ENCODE measurements at places on chromosomes 5 and 9.

GRCh38 chr9:136484153-136485048 lies 1.6 kb upstream of the SEC16A start:
- no peak for DNase-seq

DNA sequence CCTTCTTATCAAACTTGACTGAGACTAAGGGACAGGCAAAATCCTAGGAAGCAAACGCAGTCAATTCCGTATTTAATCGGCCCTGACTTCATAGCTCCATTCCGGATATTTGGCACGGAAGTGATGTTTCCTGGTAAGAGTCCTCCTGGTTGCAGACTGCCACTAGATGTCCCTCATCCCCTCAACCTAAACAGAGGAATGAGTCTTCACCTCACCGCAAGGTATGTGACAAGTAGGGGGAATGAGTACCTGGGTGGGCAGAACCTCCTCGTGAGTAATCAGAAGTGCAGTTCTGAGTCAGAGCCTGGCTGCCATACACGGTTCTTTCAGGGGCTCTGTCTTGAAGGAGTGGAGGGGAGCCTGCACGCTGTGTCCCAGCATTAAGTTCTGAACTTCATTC lies 173.6 kb downstream of the MUSK start:
- DNase-seq: no peak

DNA sequence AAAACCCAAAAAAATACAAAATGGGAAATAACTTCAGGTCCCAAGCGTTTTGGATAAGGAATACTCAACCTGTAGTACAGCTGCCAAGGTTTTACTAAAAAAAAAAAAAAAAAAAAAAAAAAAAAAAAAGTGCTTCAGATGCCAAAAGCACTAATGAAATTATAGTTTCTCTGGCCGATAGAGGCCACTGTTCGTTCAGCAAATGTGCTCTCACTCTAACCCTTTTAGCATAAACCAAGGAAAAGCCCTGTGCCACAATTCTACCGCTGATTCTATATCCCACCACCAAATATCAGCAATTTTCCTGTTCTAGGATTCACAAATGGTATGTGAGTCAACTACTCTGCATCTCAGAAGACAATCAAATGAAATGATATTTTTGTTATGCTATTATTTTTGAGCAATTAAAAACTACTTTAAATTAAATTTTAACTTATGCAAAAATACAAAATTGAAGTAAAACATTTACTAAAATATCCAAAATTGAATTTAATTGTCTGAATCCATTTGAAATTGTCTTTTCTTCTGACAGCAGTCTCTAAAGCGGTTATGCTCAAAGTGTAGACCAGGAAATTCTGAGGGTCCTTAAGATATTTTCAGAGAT lies 79.8 kb downstream of the RICTOR start:
- DNase-seq: peak; percentile 16

DNA sequence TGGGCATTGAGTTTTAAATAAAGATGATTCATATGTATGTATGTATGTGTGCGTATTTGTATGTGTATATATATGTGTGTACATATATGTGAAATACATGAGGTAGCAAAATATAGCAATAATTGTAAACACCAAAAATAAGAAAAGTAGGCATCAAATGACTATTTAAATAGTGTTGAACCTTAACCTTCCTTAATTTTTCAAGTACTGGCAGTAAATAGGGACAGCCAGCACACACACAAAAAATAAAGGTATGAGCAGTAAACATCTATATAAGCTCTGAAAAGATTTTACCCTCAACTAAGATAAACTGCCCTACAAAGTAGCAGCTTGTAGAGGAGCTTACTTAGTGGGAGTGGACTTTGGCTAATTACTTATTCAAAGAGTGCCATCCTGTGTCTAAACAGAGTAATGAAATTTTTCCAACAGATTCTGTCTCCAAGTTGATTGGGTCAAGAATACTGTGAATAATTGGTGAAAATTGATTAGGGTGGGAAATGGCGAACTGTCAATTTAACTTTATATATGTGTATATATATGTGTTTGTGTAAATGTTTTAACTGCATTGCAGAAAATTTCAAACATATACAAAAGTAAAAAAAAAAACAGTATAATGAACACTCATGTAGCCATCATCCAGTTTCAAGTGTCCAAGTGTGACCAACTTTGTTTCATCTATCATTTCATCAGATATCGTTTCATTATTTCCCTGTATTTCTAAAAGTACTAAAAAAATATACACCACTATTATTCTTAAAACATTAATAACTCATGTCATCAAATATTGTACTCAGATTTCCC lies 2.0 kb upstream of the ADAMTS6 start:
- peak; percentile 38 for DNase-seq

DNA sequence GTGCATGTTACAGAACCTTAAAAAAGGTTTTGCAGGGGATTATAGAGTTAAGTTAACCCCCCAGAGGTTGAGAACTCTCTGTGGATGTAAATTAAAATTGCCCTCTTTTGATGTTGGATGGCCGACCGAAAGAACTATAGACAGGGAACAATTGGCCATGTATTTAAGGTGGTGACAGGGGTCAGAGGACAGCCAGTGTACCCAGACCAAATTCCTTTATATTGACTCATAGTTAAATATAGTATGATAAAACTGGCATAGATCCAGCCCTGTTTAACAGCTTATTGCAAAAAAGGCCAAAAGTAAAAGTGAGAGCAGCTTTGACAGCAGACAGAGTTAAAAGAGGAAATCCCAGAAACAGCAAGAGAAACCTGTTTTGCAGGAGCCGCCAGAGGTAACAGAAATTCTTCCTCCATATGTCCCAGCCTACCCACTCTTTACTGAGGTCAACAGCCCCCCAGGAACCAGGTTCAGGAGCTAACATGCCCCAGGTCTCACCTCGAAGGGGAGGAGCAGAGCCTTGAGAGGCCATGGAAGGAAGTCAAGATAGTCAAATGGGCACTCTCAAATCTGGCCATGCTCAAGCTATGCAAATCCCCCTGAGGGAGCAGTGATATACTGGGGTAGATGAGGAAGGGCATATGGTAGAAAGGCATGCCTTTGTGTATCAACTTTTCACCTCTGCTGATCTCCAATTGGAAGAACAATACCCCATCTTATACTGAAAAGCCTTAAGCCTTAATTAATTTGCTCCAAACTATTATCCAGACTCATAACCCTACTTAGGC lies 156.4 kb upstream of the COX7C start:
- DNase-seq: no peak

- DNase-seq: no peak
These were observed 109.6 kb upstream of the KCNN2 start for GRCh38 chr5:114252226-114252625.

DNA sequence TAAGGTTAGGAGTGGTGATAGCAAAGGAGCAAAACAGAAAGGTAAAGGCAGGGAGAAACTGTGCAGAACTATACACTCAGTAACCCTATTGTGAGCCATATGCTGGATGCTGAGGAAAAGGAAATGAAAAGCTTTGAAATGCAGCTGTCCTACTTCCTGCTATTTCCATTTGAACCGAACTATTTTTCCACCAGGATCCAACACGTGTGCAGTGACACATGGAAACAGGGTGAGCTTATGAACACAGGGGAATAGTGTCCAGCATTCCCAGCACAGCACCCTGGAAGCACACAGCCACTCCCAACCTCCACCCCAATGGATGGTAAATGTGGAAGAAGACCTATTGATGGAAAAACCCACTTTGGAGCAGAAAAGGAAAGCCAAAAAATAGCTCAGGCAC lies 69.0 kb upstream of the SLC12A2 start:
- DNase-seq: no peak

GRCh38 chr5:146076455-146076854 lies 28.9 kb downstream of the PLAC8L1 start:
- DNase-seq: no peak

- DNase-seq: peak; percentile 13
These were observed 24.0 kb downstream of the LIX1 start for GRCh38 chr5:97118261-97119006.

DNA sequence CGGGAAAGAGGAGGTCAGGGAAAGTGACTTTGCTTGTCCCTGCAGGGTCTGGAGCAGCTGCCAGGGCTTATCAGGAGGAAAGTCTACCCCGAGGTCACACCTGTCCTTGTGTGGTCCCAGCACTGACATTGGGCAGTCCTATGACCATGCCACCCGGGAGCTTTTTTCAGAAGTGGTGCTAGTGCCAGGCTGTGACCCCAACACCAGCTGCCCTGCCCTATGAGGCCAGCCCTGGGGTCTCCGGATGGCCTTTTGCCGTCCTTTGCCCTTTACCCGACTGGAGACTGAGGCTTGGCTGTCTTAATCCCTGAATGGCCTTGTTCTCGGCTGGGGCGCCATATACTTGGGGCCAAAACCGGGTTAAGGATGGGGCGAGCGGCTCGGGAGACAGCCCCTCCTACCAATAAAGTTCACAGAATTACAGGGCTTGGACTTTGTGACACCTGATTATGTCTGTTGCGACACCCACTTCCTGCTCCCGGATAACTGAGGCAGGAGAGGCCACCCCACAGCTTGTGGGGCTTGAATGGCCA lies 22.2 kb upstream of the SLC9A3 start:
- no peak for DNase-seq

- no peak for DNase-seq
These were observed 2.5 kb downstream of the RAPGEF1 start for GRCh38 chr9:131737426-131737825.

GRCh38 chr5:58143181-58143580 lies 316.7 kb downstream of the PLK2 start:
- DNase-seq: no peak

DNA sequence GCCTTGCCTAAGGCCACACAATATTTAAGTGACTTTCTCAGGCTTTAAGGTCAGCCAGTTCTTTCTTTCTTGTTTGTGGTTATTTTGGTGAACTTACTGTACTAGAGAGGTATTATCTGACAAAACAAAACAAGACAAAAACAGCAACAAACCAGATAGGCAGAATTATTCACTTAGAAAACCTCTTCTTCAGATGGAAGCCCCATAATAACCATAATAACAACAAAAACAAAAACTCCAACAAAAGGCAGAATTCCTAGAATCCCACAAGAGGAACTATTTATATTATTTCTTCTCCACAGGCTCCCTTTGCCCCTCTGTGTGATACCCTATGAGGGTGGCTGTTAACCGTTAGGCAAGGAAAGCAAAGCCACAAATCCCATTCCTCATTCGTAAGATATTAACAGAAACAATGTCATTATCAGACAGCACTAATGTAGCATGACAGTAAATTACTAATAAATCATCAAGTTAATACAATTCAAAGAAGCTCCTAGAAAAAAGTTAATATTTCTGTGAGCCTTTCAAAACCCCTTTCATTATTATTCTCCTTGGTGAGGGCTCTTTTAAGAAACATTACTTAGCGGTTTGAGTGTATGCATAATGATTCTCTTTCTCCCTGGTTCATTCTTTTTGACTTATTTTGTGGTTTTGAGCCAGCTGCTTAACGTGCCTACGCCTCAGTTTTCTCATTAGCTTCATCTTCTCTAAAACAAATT lies 274.9 kb downstream of the EFNA5 start:
- peak; percentile 24 for DNase-seq
